Hypothalamus (tissue), 51 donors: ENCODE measurements at places on chromosomes 6 and 20.

DNA sequence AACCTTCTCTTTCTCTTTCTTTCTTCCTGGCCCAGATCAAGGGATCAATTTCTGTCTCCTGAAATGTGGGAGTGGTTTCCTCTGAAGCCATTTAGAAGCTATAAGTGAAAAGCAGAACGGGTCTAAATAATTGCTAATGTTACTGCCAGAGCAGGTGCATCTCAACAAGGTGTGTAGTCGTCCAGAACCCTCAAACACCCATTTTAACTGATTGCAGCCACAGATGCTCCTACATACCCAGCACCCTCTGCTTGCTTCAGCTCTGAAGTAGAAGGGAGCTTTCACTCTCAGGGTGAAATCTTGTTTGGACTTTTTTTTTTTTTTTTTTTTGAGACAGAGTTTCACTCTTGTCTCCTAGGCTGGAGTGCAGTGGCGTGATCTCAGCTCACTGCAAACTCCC, 592.1 kb upstream of the ARID1B start:
- no peak for DNase-seq

DNA sequence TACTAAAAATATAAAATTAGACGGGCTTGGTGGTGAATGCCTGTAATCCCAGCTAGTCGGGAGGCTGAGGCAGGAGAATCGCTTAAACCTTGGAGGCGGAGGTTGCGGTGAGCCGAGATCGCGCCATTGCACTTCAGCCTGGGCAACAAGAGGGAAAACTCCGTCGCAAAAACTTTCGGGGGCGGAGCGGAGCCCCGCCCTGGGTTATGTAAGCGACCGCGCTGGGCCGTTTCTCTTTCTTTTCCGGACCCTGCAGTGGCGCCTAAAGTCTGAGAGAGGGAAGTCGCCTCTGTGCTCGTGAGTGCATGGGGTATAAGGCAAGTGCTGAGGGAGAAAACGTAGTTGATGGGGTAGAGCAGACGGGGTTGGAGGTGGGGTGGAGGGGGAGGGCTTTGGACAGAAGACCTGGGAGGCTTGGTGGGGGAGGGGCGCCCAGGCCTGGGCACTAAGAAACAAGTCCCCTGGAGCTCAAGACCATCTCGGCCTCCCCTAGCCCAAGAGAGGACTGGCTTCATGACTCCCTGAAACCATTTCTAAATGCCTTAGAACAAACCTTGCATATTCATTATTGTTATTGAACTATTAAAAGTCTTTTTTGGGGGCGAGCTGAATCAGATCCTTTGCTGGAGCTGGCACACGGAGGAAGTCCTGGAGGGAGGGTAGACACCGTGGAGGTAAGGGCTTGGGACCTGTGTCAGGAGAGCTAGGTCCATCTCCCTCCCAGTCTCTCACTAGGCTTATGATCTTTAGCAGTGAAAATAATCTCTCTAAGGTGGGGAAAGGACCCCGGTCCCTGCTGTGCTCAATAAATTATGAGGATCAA, 2.7 kb upstream of the MICA start:
- no peak for DNase-seq

- DNase-seq = peak; percentile 35
These were observed 8.0 kb downstream of the DNPH1 start for GRCh38 chr6:43221046-43221972.

DNA sequence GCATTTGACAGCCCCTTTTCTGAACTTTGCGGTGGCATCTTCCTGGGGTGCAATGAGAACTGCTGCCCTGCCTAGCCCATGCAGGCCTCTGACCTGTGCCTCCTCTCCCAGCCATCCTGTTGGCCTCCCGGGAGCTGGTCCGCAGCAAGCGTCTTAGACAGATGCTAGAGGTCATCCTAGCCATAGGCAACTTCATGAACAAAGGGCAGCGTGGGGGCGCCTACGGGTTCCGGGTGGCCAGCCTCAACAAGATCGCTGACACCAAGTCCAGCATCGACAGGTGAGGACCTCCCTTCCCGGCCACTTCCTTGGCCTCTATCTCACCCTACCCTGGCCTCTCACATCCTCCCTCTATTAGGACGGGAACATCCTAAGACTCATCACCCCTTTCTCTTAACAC, 37.6 kb downstream of the MOCS1 start:
- DNase-seq = no peak

DNA sequence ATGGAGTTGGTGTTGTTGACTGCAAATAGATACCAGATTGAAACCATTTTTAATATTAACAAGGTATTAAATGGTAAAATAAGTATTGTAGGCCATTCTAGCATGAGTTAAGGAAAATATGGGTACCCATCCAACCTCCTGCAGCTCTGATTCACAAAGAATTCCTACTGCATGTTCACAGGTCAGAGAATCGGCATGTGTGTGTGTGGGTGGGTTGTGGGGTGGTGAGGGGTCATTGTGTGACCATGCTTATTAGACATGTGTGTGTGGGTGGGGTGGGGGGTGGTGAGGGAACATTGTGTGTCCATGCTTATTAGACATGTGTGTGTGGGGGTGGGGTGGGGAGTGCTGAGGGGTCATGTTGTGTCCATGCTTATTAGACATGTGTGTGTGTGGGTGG, 3.2 kb downstream of the IYD start:
- no peak for DNase-seq

DNA sequence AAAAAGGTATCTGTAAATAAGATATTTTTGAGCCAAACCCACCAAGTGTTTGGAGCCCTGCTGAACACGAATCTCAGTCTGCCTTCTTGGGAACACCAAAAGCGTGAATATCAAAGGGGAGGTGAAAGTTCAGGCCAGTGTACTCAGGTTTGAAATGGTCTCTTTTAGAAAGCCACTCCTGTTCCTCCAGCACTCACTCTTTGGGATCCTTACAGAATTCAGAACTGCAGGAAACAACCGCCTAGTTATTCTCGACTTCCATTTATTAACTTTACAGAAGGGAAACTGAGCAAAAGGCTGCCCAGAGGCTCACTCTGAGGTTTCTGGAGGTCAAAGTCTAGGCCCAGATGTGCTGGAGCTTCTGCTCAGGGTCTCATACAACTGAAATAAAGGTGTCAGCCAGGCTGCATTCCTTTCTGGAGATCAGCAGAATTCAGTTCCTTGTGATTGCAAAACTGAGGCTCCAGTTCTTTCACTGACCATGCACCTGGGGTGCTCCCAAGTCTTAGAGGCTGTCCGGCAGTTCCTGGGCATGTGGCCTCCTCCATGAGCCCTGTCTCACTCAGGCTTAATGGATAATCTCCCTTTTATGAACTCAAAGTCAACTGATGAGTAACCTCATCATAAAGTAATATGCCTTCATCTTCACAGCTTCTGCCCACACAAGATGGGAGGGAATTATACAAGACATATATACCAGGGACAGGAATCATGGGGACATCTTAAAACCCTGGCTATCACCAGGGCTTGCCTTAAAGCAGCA, 65.5 kb upstream of the TNFAIP3 start:
- DNase-seq = no peak

DNA sequence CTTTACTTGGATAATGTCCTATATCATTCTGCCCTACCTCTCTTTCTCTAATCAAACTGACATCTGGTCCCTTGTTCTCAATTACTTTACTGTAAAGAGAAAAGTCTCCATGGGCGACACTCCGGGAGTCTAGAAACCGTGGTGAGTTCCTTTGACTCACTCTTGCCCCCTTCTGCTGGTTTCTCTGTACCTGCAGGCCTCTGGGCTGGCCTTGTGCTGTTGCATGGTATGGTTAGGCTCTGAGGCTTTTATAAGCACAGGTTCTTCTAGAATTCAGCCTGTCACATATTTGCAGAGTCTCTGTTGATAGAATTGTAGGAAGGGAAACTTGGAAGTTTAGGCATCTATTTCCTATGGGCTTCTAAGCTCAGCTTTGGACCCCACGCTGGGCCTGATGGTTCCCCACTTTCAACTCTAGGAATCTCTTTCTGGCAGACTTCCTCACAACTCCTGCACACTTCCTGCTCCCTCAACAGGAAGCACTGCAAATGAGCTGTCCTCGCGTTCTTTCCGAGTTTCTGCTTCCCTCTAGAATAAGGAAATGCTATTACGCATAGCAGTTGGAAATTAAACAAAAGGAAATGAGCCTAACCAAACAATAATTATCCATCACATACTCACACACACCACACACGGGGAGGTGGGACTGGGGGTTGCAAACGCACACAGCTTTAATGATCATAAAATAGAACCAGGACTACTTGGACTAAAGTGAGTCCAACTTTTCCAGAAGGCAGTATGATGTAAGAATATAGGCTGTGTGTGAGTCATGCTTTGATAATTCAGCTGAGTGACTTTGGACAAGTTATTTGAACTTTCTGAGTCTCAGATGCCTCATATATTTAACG, 683.3 kb downstream of the QKI start:
- DNase-seq = no peak

- no peak for DNase-seq
These were observed 477.0 kb upstream of the CHD6 start for GRCh38 chr20:42095221-42095620.

DNA sequence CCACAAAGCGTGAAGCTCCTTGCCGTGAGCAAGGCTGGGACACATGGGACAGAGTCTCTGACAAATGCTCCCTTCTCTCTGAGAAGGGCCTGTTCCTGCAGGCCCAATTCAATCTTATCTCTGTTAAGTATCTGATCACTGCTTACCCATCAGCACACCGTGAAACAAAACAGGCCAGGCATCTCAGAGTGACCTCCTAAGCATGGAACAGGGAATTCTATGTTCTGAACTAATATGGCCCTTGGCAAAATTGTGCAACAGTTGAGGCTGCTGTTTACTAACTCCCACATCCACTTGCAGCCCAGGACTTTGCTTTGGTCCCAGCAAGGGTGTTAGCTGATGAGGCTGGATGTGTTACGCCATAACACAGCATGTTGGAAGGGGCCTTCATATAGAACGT, 79.2 kb downstream of the GCLC start:
- DNase-seq = no peak

DNA sequence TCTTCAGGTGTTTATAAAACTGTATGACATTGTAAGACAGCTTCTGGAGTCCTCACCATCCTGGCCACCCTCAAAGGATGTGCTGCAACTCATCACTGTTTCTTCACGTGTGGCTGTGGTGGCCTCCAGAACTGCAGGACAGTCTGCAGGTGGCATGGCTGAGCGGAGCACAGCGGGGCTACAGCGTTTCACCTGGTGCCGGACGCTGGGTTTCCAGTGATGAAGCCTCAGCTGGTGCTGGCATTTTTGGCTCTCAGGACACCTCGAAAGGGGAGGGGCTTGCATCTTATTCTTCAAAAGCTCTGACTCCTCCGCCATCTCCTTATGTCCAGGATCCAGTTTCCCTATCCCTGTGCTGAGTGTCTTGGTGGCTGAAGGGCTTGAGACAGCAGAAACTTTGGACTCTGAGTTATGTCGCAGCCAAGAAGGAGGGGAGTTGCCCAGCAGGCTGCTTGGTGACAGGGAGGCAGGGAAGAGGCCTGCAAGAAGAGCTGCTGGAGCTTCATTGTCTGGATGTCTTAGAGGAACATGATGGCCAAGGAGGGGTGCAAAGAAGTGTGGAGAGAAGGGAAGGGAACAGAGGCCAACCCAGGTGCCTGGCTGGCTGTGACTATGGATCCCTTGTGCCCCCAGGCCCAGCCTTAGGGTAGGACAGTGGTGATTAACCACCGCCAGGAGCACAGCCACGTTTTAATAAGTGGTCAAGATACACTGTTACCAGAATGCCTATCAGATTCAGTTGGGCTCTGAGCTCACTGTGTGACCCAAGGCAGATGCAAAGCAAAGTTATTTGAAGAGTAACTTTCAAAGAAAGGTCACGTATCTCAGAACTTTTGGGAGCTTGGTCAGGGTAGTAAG, 58.7 kb downstream of the GTF2H5 start:
- DNase-seq = no peak

GRCh38 chr6:81128671-81129070, 623.8 kb downstream of the TENT5A start:
- no peak for DNase-seq

DNA sequence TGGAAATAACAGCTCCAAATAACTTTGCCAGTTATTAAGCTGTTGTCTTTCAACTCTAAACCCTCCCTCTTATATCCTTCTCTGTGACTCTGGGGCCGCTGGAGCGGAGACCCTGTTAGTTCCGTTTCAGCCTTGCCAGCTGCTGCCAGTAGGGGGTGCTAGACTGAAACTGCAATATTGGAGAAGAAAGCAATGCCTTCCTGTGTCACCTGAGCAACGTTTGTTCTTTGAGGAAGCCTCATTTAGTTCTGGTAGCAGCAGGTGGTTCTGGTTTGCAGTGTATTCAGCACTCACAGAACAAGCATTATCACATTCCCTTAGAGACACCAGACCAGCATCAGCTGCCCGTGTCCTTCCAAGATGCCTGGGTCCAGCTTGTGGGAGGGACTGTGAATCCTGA, 22.9 kb upstream of the JAG1 start:
- peak; percentile 3 for DNase-seq

DNA sequence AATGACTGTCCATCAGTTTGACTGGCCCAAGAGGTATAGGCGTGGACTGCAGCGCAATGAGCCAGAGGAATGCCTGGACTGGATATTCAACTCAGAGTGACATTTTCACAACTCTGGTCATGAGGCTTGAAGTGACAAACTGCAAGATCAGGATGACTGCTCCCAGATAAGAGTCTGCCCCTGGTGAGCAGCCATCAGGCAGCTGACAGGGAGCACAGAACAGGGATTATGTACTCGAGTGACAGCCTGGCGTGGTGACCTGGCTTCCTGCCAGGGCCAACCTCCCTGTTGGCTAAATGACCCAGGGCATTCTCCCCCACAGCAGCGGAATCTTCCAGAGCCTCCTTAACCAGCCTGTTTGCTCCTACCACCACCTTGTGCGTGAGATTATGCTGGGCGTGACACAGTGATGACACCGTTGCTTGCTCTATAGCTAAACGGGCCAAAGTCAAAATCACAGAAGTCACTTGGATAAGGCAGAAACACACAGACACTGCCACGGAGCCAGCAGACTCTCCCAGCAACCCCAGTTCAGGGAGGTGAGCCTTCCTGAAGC, 209.1 kb upstream of the JARID2 start:
- DNase-seq = peak; percentile 7

DNA sequence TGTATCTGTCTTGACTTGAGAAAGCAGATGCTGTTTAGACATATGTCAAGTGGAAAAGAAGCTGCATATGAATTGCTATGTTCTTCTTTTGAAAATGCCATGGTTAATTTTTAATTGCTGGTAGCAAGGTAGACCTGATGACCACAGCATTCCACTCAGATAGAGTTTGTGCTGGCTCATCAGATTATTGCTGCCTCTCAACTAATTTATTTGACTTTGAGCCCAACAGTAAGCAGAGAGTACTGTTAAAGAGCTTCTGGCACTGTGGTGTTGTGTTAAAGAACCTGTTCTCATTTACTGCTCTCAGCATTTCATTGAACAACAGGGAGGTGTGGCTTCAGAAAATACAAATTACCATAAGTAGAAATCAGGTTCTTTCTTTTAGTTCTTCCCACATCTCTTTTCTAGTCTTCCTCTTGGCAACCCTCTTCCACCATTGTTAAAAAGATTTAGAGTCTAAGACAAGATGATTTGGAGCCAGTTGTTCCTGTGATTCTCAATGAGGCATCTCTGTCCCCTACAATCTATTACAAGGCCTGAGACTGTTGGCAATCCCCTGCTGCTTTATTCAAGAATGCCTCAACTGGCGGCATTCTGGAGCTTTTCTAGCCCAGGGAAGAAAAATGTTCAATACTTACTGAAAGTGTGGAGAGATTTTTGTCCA, 967.6 kb upstream of the GJE1 start:
- no peak for DNase-seq

- DNase-seq = peak; percentile 51
These were observed 89.9 kb downstream of the CDS2 start for GRCh38 chr20:5216663-5217062.

GRCh38 chr6:40753675-40754448, 166.7 kb upstream of the LRFN2 start:
- no peak for DNase-seq

- no peak for DNase-seq
These were observed 34.5 kb downstream of the PLCG1 start for GRCh38 chr20:41171736-41172295.

- DNase-seq = no peak
These were observed 24.3 kb upstream of the ZNF217 start for GRCh38 chr20:53617791-53618489.
